ENCODE measurements at places on chromosomes 1 and 21.

DNA sequence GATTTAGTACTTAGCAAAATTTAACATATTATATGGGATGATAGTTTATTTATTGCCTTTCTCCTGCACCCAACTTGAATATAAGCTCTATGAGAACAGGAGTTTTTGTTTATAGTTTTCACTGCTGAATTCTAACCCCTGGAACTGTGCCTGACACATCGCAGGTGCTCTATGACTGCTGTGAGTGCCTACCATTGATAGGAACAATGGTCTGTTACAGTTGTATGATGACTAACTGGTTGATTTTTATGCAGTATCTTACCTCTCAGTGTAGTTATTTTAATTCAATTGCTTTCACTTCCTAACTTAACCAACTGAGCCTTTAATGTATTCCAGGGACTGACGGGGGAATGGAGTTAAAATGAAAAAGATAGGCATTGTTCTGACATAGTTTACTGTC, 336.0 kb downstream of the ST6GALNAC3 start:
- no peak for DNase-seq

DNA sequence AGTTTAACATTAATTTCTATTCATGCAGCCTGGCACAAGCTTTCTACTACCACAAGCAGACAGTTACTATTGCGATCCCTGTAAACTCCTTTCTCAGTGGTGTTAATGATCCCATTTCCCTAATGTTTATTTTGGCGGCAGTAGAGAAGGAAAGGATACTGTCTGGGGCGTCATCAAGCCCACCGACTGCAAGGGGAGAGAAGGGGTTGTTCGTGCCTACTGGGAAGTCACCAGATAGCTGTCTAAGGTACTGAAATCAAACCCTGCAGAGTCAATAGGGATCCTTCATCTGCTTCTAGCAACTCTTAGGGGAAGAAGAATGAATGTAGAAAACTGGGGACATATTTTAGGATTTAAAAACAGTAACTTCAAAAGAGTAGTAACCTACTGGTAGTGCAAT, 95.2 kb upstream of the ADAR start:
- no peak for DNase-seq

DNA sequence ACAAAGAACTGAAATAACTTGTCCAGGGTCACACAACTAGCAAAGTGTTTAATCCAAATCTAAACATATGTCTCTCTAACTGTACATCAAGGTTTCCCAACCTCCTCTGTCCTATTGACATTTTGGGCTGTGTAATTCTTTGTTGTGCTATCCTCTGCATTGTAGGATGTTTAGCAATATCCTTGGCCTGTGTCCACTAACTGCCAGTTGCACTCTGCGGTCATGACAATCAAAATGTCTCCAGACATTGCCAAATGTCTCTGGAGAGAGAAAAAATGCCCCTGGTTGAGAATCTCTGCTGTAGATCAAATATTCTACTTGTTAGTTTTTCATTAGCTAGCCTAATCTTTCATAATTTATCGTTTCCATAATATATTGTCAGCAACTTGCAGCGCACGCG, 353.4 kb upstream of the NEGR1 start:
- DNase-seq = no peak

DNA sequence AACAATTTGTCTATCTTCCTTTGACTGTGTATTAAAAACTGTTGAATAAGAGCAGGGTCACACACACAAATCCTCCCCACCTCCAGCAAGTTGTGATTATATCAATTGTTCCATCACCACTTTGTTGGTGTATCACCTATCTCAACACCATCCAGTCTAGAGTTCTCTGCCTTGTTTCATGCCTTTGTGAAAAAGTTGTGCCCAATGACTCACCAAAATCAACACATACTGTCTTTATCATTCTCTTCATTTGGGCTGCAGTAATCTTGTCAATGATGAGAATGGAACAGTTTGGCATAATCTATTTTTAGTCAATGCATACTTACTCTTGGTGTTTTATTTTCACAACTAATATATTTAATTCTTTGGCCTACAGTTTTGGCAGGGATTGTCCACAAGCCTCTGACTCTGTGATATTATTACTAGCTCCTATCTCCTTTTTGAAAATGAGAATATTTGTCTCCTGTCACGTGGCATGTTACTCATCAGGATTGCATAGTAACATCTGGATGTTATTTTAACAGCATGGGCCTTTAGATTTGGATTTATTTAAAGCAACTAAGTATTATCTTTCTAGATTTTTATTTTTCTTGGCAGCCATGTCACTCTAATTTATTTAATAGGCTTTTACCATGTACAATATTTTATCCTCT, 5.1 kb downstream of the C1orf87 start:
- no peak for DNase-seq

DNA sequence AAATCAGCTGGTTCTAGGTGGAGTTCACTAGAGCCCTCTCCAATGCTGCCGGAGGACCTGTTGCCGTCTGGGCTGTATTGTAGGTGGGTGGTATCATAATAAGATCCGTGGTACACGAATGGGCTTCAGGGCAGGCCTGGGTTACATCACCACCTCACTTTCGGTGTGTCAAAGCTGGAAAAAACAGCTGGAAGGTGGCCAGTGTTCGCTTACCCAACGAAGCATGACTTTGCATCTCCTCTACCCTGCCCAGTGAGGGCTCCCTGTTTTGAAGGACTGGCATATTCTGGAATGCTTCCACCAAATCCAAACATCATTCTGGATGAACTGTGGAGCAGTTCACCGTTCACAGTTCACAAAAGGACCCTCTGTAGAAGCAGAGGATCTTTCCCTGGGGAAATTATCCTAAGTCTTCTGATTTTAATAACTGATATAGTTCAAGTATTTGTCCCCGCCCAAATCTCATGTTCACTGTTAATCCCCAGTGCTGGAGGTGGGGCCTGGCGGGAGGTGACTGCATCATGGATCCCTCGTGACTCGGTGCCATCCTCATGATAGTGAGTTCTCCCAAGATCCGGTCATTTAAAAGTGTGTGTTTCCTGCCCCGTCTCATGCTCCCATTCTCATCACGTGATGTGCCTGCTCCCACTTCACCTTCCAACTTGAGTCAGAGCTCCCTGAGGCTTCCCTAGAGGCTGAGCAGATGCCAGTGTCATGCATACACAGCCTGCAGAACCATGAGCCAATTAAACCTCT, 429.0 kb downstream of the KIF26B start:
- DNase-seq = no peak

- DNase-seq = no peak
Measured at GRCh38 chr1:92461364-92462097, 25.2 kb downstream of the GFI1 start.

DNA sequence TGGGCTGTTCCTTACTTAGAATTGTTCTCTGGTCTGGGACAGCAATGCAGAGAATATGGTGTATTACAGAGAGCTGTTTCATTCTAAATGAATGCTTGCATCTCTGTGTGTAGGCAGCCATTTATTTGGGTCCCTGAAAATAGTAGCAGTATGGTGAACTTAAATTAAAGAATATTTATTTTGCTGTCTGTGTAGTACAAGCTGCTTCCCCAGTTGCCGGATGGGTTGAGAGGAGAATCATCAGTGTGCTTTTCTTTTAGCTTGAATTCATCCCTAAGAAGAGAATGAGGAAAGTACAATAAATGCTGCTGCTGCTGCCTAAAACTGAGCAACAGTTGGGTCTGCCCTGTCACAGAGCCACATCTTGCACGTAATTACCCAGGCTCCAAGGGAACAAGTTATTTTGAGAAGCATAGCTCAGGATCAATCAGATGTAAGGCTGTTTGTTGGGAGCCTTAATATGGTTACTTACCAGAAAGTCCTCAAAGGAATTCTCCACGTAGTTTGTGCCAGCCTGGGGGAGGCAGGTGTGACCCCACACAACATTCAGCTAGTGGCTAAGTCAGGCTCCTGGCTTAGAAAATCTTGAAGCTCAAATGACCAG, 16.6 kb downstream of the ACTN2 start:
- no peak for DNase-seq

DNA sequence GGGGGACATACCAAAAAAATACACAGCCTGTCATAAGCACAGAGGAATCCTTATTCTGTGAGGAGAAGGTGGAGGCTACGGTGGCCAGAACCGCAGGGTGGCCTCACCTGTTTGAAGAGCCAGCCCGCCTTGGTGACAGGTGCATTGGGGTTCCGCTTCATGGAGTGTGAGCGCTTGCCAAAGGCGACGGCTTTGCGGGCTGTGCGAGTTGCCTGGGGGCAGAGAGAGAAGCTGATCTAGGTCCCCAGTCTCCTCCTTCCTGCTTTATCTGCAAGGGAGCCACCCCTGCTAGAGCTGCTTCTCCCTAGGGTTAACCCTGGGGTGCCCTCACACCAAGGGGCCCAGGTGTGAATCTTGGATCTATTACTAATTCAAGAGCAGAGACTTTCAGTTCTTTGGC, 54.3 kb upstream of the GOLT1A start:
- no peak for DNase-seq

- no peak for DNase-seq
Measured at GRCh38 chr1:59249396-59250137, 47.3 kb upstream of the FGGY start.

GRCh38 chr1:209652121-209652735, at the start of gene LAMB3:
LAMB3 (minus strand) TSS chr1:209652425; CDS start chr1:209650944, 1,481 bp downstream.
- no peak for DNase-seq

DNA sequence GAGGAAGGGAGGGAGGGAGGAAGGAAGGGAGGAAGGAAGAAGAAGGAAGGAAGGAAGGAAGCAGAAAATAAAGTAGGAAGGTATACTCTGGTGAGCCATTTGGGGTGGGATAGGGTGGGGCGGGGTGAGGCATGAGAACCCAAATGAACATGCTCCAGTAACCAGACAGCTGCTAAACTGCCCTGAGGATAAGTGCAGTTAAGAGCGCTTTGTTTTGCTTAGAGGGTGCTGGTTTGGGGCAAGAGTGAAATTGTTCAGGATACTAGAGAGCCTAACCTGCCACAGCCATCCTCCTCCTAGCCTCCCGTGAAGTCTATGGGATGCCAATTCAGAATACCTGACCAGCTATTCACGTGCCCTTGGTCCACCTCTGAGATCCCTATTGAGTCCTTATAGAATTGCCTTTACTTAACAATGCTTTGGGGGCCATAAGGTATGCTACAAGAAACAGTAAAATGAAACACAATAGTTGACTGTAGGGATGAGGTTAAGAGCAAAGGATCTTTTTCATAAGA, 59.0 kb upstream of the ATF3 start:
- DNase-seq = no peak

DNA sequence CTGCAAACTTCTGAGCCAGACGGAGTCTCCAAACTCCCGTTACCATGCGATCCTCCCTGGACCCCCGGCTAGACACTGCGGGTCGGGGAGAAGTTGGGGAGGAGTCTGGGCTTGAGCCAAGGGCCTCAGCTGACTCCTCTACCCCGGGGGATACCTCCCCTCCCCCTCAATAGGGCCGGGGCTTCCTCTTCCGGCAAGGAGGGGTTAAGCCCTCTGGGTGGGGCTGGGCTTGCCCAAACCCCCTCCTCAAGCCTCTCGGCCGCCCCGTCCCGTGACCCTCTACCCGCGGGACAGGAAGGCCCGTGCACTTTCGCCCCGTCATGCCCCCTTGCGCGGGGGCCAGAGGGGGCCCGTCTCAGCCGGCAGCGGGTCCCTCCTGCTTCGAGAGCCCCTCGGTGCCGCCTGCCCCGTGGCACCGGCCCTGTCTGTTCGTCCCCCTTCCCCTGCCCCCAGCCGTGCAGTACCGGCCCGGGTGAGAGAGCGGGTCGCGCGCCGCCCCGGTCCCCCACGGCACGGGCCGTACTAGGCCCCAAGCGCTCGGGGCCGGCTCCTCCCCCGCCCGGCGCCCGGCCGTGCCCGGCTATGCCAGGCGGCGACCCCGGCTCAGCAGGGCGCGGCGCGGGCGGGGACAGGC, 652 bp downstream of the ARL8A start:
- DNase-seq = no peak

DNA sequence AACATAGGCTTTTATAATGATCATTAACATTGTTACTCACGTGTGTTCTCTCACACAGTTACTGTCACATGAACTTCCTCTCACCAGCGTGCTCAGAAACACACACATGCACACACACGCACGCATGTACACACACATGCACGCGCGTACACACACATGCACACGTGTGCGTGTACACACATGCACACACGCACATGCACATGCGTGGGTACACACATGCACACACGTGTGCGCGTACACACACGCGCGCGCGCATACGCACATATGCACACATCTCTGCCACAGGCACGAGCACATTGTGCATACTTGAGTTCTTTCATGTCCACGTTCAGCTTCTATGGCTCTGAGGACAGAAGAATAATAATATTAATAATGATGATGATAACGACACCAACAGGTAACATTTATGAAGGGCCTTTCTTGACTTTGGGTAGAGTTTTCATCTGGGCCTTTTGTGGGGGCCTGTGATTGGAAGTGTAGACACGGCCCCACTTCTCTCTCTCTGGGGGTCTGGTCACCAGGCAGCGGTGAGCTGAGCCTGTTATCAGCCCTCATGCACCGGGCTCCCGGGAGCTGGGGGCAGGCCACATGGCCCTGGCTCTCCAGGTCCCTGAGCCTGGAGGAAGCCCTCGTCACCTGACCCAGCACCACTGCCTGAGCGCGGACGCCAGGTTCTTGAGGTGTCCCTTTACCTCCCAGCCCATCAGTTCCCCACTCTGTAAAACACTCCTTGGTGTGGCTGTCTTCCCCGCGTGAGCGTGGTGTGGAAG, 7.0 kb downstream of the EPHA8 start:
- DNase-seq = no peak

- DNase-seq = no peak
Measured at GRCh38 chr1:1165485-1165884, 8.2 kb upstream of the TTLL10 start.

GRCh38 chr21:26923986-26924385, 42.9 kb downstream of the ADAMTS5 start:
- DNase-seq = no peak

DNA sequence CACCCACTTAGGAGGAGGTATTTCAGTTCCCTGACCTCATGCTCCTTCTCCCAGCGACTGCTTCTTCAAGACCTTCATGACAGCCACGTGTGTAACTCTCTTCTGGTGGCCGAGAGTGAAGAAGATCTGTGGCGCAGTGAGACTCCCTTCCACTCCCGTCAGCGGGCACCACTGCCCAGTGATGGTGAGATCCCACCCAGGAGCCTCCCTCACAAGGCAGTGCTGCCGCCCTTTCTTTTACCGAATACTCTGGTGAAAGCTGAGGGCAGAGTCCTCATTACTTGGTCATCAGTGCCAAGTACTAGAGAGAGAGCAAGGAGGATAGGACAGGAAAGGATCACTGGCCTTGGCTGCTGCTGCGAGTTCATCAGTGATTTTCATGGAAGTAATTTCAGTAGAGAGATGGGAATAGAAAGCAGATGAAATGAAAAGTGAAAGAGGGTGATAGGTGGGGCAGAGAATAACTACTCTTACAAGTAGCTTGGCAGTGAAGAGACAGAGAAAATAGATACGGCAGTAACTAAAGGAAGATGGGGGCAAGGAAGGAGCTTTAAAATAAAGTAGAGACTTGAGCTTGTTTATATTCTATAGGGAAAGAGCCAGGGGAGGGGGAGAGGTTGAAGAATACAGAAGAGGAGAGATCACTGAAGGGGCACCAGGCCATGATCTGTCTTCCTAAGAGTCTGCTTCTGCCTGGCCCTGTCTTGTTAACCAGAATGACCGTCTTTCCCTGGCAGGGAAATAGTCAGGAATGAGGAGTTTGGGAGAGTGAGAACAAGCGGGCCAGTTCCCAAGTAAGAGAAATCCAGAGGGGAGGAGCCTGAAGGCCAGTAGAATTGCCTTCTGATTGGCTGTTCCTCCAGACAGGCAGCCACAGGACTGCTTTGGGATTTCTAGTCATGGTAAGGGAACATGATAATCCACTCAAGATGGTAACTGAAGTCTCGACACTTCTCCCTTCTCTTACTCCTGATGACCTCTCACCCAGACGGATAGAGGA, 18.3 kb downstream of the HYI start:
- DNase-seq = no peak

- no peak for DNase-seq
Measured at GRCh38 chr1:209924390-209924789, 13.6 kb upstream of the SYT14 start.

All from stimulated activated CD4-positive, alpha-beta T cell treated with anti-CD3 and anti-CD28 coated beads, Interleukin-15, amount 100 ng/mL, for 1 hour (primary cell).